ENCODE measurements at places on chromosomes 16 and 17.

- DNase-seq: peak; percentile 54
These were observed 84.9 kb downstream of the HS3ST2 start for GRCh38 chr16:22898874-22899348.

DNA sequence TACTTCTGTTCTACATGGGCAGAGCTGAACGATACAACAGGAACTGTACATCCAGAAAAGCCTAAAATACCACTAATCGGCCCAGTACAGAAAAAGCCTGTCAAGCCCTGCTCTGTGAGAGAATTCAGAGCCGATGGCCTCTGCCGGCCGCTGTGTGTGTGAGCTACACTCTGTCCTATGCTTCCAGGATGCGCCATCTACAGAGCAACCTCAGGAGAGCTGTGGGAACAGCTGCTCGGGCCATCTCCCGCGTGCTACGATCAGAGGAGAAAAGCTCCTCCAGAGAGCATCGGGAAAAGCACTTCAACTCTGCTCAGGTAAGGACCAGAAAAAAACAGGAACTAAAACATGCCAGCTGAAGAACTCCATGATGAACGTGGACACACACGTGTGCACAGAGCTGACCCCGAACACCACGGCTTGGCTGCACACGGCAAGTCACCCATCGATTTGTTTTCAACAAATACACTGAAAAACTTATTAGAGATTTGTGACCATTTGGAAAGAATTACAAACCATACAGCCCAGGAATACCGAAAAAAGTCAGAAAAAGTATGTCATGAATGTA is 115.9 kb downstream of the ANKRD11 start:
- DNase-seq: no peak

- DNase-seq: peak; percentile 58
These were observed 516 bp downstream of the CPNE2 start for GRCh38 chr16:57092786-57093411.

DNA sequence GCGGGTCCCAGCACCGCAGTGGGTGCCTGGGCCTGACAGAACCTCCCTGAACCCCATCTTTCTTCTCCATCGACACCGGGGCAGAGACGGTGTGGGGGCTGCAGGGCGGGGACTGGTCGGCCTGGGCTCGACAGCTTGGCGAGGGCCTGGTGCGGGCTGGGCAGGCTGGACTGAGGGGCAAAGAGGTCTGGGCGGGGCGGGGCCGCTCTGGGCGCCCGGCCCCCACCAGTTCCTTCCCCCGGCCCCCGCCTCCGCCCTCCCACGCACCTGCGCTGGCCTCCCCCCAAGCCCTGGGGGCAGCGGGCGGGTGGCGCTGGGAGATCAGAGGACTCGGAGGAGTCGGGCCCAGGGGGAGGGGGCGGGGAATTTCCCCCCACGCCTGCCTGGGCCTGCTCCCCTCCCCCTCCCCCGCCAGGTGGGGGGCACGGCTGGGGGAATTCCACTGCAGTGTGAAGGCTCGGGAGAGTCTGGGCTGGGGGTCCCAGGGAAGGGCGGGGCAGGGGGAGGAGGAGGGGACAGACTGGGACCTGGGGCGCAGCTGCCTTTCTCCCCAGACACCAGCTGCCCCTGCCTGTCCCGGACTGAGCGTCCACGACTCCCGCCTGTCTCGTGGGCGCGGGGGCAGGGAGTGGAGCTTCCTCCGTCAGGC is 877 bp upstream of the KREMEN2 start:
- DNase-seq: no peak

DNA sequence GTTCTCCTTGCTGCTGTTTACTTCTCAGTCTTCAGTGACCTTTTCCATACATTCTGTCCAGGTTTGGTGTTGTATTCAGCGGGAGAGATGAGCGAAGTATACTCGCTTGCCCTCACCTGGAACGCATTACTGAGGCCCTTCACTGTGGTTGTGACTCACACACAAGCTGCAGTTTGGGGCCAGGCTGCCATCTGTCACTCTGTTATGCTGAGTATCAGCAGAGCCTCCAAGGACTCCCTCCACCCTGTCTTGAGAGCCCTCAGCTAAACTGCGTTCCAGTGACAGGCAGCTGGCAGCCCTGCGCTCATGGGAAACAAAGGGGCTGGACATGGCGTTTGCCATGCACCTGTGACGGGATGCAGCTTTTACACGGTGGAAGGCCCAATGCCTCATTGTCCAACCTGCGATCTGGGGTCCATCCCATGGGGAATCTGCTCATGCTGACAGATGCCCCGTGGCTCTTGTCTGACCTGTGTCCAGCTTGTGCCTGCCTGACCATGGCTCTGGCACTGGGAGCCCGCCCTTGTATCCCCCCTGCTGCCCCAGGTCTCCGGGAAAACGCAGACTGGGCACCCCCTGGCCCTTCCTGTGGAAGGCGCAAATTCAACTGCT is 6.5 kb upstream of the ZNF778 start:
- no peak for DNase-seq

DNA sequence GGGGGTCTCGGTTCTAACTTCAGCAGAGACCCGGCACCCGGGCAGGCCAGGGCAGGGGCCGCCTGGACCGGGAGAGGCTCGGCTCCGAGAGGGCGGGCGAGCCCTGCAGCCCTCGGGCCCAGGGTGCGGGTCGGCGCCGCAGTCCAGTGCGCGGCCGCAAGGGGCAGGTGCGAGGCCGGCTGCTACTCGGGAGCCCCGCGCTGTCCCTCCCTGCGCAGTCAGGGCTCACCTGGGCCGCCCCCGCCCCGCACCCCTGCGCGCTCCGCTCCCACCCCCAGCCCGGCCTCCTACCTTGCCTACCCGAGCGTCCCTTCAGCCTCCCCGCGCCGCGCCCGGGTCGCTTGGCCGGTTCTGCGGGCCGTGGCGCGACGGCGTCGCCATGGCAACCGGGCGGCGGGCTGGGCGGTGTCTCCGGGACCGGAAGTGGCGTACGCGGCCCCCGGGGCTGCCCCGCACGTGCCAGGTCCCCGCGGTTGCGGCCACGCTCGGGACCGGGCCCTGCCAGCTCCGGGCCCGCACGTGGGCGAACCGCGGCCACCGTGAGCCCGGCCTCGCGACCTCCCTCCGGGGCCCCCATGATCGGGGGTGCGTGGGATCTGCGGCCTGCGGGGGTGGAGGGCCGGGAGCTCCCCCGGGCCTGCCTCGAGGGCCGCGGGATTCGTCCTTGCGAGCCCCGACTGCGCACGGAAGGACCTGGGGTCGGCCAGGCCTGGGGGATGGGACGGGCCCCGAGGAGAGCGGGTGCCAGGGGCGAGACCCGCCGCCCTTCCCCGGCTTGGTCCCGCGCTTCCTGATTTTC is at the start of gene CYB561:
Gene CYB561, minus strand, starts transcription at position 353 of the 799 bp plus-strand sequence. CDS start 8,759 bp downstream, outside the sequence.
- DNase-seq: peak; percentile 65

GRCh38 chr16:79986352-79986751 is 385.8 kb upstream of the MAF start:
- no peak for DNase-seq

GRCh38 chr16:4454623-4455022 is 19.8 kb downstream of the NMRAL1 start:
- DNase-seq: no peak

GRCh38 chr16:46982335-46982734 is 8.9 kb upstream of the DNAJA2 start:
- no peak for DNase-seq

DNA sequence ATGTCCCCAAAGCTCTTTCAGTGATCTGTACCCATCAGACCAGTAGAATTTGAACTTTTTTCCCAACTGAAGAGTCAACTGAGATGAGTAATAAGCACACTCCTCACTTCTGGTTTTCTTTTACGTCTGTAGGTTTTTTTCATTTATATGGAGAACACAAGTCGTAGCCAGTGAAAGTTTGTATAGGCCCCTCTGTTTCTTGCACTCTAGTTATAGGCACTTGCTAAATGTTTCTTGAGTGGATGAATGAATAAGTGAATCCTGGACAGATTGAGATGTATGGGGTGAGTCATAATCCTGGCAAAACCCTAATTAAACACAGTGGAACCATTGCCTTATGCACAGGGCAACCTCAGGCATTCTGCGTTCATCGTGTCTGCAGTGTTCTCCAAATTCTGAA is 193.7 kb upstream of the TBX2 start:
- no peak for DNase-seq

GRCh38 chr17:82457073-82457928 is 1.2 kb upstream of the NARF start:
- peak; percentile 33 for DNase-seq

- DNase-seq: no peak
These were observed 103.3 kb upstream of the CLEC3A start for GRCh38 chr16:77918809-77919707.

- DNase-seq: no peak
These were observed 10.5 kb upstream of the QRICH2 start for GRCh38 chr17:76318586-76318985.

GRCh38 chr17:30296499-30297080 is 4.8 kb upstream of the BLMH start:
- no peak for DNase-seq

DNA sequence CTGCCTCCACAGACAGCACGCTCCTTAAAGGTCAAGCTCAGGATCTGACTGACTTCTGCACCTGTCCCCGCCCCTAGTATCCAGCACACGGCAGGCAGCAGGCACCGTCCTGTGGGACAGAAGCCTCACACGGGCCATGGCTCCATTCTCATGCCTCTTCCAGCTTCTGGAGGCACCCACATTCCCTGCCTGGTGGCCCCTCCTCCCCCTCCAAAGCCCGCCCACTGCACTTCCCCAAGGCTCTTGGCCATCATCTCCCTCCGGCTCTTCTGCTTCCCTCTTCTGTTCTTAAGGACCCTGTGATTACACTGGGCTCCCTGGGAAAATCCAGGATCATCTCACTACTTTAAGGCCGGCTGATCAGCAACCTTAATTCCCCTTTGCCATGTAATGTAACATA is 3.5 kb downstream of the CANT1 start:
- DNase-seq: no peak

DNA sequence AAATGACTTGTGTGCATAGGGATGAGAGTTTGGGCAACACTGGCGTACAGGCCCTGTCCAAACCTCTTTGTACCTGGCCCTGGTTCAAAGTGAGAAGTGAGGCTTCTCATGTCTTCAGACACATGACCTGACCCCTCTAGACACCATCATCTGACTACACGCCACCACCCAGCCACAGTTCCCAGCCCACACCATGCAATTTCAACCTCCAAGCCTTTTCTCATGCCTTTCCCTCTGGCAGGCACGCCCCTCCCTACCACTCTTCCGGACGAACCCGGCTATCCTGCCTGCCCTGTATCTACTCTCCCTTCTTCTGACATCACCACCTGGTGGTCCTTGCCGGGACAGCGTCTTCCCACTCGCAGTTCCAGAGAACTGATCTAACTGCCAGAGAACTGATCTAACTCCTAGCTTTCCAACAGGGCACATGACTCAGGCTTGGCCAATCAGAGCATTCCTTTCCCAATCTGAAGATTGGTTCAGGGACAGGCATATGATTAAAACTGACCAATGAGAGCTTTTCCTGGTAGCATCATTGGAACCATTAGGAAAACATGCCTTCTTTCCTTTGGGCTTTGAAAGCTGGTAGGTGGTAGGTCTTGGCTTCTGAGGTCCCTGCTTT is 27.1 kb upstream of the IL21R start:
- peak; percentile 64 for DNase-seq

DNA sequence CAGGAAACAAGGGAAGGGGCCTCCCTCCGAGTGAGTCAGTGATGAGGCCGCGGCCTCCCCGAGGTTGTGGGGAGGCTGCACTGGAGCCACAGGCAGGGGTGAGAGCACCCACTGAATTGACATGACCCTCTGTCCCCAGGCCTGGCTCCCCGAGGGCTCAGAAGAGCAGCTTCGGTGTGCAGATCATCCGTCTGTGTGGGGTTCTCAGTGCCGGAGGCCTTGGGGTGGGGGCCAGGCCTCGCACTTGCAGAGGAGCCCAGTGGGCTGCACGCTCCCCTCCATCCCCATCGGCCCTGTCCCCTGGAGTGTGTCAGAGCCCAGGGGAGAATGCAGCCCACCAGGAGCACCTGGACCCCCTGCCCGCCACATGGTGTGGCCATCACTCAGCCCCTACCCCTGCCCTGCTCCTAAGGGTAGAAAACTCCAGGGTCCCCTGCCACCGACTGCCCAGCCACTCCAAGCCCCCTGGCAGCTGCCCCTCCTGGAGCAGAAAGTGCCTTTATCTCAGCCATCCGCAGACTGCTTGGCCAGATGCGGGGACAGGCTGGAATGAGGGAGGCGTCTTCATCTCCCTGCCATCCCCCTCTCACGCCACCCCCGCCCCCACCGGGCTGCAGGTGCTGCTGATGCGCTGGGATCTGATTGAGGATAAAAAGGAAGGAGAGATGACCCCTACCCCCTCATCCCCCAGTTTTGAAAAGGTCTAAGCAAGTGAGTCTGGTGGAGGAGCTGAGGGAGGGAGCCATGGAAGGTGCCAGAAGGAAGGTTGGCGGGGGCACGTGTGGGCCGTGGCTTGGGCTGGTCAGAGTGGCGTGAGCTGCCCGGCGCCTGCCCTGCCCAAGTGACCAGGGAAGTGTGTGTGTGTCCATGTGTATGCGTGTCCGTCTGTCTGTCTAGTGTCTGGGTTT is 358.3 kb downstream of the SEC14L1 start:
- no peak for DNase-seq

DNA sequence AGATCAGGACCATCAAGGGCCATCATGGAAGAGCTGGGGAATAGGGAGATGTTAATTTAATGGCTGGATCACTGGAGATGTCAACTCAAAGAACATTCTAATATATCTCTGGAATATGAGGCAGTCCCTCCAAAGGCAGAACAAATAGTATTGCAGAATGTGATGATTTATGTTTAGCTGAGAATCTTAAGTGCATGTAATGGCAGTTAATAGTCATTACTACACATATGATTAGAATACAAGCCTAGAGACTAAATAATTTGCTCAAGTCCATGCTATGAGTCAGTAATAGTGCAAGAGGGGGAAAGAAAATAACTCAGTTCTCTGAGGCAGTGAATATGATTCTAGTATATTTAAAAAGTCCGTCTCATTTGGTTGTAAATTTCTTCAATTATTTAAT is 32.3 kb downstream of the SNTB2 start:
- DNase-seq: no peak

GRCh38 chr17:29622337-29623282 is at the start of gene CORO6:
Gene CORO6, minus strand, starts transcription at chr17:29622912. Its CDS starts 1,491 bp downstream, at chr17:29621421.
- DNase-seq: peak; percentile 41

DNA sequence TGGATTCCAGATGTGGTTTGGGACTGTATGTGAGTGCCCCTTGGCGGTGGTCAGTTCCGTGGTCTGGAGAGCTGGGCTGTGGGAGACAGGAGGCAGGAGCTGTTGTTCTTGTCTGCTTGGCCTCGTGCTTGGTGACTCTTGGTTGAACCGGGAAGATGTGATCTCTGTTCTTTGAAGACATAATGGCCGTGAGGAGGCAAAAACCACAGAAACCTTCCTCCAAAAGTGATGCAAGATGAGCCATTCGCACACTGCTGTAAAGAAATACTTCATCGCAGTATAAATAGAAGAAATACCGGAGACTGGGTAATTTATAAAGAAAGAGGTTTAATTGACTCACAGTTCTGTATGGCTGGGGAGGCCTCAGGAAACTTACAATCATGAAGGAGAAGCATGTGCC is 128.8 kb downstream of the RAP1GAP2 start:
- no peak for DNase-seq

- no peak for DNase-seq
These were observed 968 bp downstream of the CEP112 start for GRCh38 chr17:66190738-66191592.
